Endothelial cell of umbilical vein (primary cell): ENCODE measurements at places on chromosomes 12 and 14. TPM values are rescaled to one million over a fixed set of nuclear protein-coding genes. Genes with fewer than 3 reads are reported as not detected.

- no peak overlapping the region for H3K27ac ChIP-seq
- H3K4me1 ChIP-seq = no peaks in the 10 kb centered on the region
- no peaks in the 10 kb centered on the region for H3K27me3 ChIP-seq
- H3K36me3 ChIP-seq = no peaks in the 10 kb centered on the region
Measured at GRCh38 chr14:44700694-44701093, 193.6 kb upstream of the FSCB start.

DNA sequence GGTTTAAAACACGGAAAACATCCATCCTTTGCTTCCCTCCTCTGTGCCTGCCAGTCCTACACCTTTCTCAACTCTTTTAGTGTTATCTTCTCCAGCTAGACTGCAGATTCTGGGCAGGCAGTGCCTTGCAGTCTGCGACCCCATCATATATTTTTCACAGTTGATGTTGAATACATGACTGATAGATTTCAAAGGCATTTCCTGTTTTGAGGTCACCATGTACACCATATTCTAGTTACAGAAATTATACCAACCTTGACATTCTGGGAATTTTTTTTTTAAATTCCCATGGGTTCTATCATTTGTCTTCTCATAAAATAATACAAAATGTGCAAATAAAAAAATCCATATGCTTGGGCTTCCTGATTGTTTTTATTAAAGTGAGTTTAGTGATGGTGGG lies 16.6 kb downstream of the SOCS2 start:
- H3K36me3 ChIP-seq = no peaks in the 10 kb centered on the region
- H3K4me1 ChIP-seq = no peaks in the 10 kb centered on the region
- no peak overlapping the region for H3K27ac ChIP-seq
- no peak overlapping the region for H3K4me3 ChIP-seq
- H3K27me3 ChIP-seq = peaks cover 9% of the 10 kb centered on the region

LPAR5 gene
- not detected in 2 replicates for total RNA-seq

DNA sequence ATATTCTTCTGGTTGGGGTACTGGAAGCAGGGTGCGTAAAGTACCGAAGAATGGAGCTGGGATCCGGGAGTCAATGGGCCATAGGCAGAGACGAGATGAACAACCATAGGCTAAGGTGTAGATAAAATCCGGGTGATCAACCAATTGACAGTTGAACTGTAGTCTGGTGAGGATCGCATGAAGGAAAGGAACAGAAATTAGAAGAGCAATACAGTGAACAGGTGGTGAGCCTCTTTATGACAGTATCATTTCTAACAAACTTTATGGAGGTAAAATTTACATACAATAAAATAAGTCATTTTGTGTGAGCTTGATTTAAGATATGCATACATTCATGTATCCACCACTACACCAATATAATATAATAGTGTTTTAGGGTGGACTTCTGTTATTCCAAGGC lies 13.9 kb upstream of the HIF1A start:
- no peak overlapping the region for H3K4me3 ChIP-seq
- no peaks in the 10 kb centered on the region for H3K4me1 ChIP-seq
- DNase-seq = no peak
- H3K27ac ChIP-seq = no peak overlapping the region
- H3K27me3 ChIP-seq = no peaks in the 10 kb centered on the region

BCAT1 gene
- 267 and 296 TPM in 2 replicates for total RNA-seq

DNA sequence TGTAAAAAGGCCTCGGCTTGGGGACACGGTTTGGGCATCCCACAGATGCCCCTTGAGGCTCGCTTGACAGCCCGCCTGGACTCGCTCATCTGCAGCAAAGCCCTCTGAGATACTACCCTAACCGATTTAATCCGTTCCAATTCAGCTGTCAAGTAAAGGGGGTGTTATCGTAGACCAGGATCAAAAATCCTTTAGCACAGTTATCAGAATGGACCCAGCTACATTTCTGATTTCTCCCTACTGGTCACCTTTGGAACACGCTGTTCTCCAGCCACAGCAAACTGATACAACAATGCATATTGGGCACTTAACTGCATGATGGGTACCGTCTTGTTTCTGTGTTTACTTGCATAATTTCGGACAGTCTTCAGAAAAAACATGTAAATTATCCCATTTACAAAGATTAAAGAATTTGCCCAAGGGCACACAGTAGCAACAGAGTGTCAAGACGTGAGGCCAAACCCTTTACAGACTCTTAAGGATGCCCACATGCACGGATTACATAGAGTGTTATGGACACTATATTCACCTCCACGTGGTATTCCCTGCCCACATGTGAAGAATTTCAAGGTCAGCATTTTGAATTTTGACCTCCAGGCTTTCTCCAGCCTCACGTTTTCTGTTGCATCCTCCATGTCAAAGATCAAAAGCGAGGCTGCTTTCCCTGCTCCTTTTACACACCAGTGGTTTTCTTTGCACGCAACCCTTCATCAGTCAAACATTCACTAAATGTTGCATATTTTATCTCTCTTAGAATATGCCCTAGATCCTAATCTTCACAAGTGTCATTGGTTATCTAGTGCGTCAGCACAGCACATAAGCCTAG lies 3.2 kb upstream of the DUSP6 start:
- DNase-seq = no peak
- H3K4me1 ChIP-seq = peaks cover 19% of the 10 kb centered on the region
- peaks cover 2% of the 10 kb centered on the region for H3K36me3 ChIP-seq
- H3K27me3 ChIP-seq = no peaks in the 10 kb centered on the region
- H3K4me3 ChIP-seq = no peak overlapping the region
- H3K27ac ChIP-seq = no peak overlapping the region
